ENCODE measurements at places on chromosomes 7 and 10.
A peak's percentile ranks its signal among the peaks of the same experiment; 100 is the strongest.

DNA sequence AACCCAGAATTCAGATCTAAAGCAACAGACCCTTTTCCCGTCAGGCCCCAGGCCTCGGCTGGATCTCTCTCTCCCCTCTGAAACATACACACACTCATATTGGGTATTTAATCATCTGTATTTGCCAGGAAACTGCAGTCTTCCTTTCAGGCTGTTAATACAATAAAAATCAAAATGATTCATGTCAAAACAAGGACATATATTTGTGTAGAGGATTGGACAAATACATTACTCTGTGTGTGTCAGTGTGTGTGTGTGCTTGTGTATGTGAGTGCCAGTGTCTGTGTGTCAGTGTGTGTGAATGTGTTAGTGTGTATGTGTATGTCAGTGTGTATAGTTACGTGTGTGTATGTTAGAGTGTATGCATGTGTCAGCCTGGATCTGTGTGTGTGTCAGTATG lies 90.8 kb downstream of the JCAD start:
- DNase-seq, result peak; percentile 12

- no peak for DNase-seq
These were observed 87.2 kb downstream of the HIF1AN start for GRCh38 chr10:100622946-100623345.

DNA sequence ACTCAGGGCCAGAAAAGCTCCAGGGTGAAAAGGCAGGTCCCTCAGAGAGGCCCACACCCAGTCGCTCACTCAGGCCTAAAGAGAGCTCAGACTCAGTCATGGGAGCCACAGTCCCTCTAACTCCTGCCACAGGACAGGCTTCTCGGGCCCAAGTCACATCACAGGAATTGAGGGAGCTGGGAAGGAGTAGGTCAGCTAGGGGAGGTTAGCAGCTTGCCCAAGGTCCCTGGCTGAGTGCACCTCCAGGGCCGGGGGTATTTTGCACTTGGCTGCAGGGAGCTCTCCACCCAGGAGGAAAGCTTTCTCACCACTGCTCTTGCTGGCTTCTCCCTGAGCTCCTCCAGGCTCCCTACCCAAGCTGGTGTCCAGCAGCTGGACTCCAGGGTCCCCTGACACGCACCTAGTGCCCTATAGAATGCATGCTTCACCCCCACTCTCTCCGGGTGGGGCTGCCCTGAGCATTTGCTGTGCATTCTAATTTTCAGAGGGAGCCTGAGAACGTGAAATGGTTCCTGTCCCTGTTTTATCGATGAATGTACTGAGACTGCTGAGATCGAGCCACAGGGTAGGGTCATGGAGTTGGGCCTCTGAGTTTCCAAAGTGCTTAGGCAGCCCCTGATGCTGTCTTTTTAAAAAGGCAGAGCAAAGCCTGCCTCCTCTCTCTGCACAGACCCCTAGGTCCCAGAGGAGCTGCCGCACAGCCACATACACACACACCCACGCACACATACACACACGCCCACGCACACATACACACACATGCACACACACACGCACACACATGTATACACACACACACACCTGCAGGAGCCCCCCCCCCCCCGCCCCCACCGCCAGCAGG lies 37.9 kb upstream of the RET start:
- DNase-seq, result no peak

- no peak for DNase-seq
These were observed 56.0 kb downstream of the CCDC7 start for GRCh38 chr10:32501906-32502305.

- peak; percentile 19 for DNase-seq
These were observed 86.1 kb upstream of the PCBD1 start for GRCh38 chr10:70974351-70974901.

DNA sequence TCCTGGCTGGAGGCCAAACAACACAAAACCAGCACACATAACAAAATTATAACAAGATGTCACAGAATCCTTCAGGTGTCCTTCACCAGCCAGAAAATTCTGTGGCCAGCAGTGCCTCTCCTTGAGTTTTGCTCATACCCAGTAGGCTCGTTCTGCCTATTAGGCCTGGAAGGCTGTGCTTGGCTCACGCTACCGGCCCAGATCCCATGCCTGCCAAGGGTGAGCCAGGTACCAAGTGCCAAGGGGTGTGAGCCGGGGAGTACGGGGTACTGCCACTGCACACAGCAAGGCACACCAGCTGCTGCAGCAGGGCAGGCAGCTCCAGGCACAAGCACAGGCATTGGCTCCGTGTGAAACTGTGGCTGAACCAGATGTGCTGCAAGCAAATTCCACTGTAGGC lies 1562.0 kb downstream of the REEP3 start:
- no peak for DNase-seq

DNA sequence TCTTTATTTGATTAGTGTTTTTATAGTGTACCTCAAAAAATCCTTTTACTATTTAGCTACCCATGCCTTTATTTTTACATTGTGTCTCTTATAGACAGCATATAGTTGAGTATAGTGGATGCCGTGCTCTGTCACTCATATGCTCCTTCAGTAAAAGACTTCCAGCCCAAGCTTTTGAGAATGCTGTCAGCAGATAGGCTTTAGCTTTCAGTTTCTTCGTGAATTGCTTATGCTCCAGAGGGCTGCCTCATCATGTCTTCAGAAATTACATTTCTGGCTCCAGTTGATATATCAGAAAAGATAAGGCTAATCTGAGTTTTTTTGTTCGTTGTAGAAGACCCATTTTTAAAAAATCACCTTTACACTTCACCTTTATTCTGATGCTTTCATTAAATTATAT lies 332.0 kb downstream of the NXPH1 start:
- DNase-seq, result no peak

GRCh38 chr7:10471280-10472058 lies 502.2 kb upstream of the PHF14 start:
- no peak for DNase-seq

GRCh38 chr10:131746241-131746711 lies 154.5 kb upstream of the PPP2R2D start:
- DNase-seq, result no peak

GRCh38 chr7:123185756-123186155 lies 14.0 kb downstream of the SLC13A1 start:
- DNase-seq, result no peak

DNA sequence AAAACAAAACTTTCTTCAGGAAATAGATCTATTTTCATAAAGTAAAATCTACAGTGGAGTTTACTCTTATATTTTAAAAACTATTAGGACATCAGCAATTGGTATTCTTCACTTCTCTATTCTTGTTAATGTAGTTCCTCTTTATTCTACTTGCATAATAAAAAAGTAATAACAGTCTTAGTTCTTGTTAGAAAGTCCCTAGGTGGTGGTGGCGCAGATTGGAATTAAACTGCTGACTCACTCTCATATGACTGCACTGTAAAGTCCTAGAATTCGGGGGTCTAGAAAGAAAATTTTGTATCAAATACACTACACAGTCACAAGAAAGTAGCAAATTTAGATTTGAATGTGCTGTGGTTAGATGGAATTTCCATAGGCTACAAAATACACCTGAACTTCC lies 44.6 kb upstream of the TES start:
- DNase-seq, result no peak

DNA sequence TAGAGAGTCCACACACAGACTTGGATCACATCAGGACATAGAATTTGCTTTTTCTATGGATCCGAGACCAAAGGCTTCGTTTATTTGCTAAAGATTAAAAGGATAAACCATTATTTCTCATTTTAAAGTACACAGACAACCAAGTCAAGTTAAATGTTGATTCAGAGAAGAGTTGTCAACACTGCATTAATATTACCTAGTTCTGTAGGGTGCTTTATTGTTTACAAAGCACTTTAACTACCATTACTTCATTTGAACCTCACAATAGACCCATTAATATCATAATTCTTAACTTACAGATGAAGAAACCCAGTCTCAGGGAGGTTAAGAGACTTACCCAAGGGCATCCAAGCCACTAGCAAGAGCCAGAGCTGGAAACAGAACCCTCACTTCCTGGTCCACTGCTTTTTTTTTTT lies 43.2 kb upstream of the GSAP start:
- no peak for DNase-seq

DNA sequence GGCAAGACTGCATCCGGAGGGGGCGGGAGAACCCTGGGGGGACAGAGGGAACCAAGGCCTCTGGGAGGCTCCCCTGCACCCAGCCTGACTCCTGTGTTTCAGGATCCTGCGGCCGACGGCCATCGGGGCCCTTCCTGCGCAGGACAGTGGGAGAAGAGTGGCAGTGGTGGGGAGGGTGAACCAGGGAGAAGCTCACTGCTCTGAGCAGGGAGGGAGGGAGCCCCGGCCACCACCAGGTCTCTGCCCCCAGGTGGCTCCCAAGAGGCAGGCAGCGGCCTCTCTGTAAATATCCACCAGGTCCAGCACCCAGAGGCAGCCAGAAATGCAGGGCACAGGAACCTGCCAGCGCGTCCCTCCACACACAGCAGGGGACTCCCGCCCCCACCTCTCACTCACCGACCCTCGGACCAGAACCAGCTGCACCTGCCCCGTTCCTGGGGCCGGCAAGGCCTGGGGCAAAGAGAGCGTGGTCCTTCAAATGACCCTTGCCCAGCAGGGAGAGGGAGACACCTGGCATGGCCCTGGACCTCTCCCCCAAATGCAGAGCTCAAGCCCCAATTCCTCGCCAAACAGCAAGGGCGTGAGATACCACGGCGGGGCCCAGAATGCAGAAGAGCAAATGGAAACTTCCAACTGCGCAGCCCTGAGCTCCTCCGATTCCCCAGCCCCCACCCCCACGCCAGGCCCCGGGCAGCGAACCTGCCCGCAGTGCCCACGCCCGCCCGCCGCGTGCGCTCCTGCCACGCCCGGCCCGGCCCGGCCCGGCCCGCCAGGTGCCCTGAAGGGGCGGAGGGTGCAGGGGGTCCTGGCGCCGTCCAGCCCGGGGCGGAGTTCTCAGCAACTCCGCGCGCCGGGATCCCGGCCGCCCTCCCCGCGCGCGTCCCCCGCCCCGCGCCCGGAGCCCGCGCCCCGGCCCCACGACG lies 805 bp downstream of the RASGEF1A start:
- no peak for DNase-seq

GRCh38 chr10:8240861-8241260 lies 186.4 kb downstream of the GATA3 start:
- no peak for DNase-seq
